RCC 7860 (cell line): ENCODE measurements at places on chromosomes 5 and 9.

DNA sequence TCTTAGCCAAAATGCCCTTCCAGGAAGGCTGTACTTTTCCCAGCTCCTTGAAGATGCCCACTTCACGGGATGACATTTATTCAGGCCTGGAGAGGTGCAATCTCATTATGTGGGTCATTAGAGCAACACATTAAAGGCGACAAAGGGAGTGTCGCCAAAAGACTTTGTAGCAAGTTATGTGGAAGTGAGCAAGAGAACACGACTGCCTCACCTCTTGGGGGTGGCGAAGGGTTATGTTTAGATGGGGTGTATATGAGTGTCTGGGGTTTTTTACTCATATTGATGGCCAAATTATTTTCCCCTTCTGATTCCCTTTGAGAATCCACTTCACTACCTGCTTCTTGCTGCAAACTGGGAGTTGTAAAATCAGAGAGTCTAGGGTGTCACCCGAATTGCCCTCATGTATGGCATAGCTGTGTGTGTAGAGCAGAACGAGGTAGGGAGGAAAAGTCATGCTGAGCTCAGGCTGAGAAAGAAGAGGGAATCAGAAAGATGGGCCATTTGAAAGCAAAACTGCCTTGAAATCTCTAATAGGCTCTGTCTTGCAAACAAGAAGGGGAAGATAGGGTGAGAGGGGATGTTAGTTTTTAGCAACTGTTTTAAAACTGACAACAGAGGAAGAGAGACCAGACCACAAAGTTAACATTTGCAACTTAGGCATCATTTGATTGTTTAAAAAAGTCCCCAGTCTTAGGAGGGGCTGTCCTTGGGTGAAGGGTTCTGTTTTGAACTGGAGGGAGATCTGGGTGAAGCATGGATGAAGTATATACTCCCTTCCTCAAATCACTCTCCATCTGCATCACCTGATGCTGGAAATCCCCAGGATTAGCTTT, 97.1 kb upstream of the IL12B start:
- DNase-seq: no peak

- no peak for DNase-seq
These were observed 22.3 kb upstream of the RHOBTB3 start for GRCh38 chr5:95708876-95709275.

DNA sequence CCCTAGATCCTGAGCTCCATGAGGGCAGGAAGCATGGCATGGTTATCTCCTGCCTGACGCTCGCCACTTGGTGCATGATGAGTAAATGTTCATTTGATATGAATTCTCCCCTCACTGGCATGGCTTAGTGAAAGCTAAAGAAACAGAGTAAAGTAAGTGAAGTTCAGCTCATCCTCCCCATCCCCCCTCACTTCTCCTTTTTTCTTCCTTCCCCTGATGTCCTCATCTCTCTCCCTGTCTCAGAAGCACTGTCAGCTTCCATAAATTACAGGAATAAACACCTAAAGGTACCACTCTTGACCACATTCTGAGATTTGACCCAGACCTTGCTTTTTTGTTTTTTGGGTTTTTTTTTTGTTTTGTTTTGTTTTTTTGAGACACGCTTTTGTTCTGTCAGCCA, 73.3 kb downstream of the SNX18 start:
- no peak for DNase-seq

DNA sequence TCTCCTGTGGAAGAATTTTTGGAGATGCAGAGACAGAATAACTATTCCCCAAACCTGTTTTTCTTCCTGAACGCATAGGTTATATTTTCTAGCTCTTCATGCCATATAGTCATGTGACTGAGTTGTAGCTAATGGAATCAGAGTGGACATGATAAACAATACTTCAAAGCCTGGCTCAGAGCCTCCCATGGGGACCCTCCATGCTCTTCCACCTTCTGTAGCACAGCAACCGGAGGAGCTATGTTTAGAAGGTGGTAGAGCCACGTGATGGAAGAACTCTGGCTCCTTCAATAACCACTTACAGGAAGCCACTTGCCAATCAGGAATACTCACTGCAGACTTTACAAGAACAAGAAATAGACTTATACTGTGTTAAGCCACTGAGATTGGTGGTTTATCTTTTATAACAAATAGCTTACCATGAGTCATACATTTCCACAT, 39.2 kb downstream of the NADK2 start:
- no peak for DNase-seq

DNA sequence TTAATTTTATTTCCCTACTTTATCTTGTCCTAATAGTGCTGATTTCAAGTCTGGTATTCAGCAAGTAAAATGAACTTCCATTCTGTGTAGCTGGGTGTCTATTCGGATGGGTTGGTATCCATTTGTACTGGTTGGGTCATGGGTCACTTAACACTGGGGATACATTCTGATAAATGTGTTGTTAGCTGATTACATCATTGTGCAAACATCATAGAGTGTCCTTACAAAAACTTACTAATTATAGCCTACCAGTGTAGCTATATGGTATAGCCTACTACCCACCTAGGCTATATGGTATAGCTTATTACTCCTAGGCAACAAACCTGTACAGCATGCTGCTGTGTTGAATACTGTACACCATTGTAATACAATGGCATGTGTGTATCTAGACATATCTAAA, 1373.7 kb upstream of the DMAC1 start:
- no peak for DNase-seq

- no peak for DNase-seq
These were observed 54.1 kb downstream of the SLC1A3 start for GRCh38 chr5:36660397-36661049.

GRCh38 chr5:176413709-176414191, 2.6 kb downstream of the CLTB start:
- DNase-seq: no peak

GRCh38 chr9:2059274-2059929, 44.3 kb downstream of the SMARCA2 start:
- no peak for DNase-seq

- DNase-seq: no peak
These were observed 23.6 kb downstream of the CAMK2A start for GRCh38 chr5:150265870-150266383.

DNA sequence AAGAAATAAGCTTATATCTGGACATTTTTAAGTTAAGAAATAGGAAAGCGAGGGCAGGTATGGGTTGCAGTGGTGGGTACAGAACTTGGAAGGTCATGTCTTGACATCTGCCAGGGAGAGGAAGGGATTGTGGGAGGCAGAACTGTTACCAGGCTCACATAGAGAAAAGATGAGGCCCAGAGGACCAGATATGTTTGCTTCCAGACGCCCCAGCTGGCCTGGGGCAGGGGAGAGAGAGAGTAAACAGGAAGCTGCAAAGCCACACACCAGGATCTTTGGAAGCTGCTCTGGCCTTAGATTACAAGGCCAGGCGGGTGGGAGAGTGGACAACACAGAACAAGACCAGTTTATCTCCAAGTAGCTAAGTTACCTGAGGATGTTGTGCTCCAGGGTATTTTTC, 71.2 kb downstream of the MARCHF11 start:
- DNase-seq: no peak

- DNase-seq: no peak
These were observed 201.3 kb downstream of the CACNA1B start for GRCh38 chr9:138078846-138079245.

GRCh38 chr5:38163636-38164237, 94.6 kb upstream of the EGFLAM start:
- no peak for DNase-seq

- no peak for DNase-seq
These were observed 136.1 kb downstream of the UGCG start for GRCh38 chr9:112032743-112033142.

DNA sequence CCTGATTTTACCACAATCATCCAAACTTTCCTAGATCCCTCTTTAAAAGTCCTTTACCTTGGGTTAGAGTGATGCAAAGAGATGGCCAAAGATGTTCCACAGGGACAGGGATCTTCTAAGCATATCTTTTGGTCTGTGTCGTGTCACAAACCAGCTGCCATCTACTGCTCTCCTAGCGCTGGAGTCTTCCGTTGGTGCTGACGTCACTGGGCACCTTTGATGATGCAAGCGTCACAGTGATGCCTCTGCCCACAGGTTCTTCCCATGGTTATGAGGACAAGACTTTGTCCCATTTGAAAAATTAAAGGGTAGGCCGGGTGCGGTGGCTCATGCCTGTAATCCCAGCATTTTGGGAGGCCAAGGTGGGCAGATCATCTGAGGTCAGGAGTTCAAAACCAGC, 1.7 kb upstream of the GLT6D1 start:
- DNase-seq: no peak
